ENCODE measurements at places on chromosomes 6 and 20.

DNA sequence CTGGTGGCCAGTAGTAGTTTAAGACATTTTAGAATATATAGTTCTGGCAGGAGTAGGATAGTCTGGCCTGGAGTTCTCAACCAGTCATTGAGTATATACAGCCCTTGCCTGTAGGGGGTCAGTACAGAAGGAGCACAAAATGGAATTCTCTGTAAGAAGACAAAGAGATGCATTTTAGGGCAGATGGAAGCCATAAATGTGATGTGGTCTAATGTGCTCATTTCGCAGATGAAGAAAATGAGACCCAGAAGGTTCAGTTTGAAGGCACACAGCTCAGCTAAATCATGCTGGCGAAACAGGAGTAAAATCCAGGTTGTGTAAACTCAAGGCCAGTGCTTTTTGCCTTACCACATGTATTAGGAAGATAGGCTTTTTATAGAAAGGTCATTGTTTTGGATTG lies 29.6 kb downstream of the QKI start:
- DNase-seq, result no peak

GRCh38 chr6:148261470-148261869 lies 81.2 kb upstream of the SASH1 start:
- no peak for DNase-seq

DNA sequence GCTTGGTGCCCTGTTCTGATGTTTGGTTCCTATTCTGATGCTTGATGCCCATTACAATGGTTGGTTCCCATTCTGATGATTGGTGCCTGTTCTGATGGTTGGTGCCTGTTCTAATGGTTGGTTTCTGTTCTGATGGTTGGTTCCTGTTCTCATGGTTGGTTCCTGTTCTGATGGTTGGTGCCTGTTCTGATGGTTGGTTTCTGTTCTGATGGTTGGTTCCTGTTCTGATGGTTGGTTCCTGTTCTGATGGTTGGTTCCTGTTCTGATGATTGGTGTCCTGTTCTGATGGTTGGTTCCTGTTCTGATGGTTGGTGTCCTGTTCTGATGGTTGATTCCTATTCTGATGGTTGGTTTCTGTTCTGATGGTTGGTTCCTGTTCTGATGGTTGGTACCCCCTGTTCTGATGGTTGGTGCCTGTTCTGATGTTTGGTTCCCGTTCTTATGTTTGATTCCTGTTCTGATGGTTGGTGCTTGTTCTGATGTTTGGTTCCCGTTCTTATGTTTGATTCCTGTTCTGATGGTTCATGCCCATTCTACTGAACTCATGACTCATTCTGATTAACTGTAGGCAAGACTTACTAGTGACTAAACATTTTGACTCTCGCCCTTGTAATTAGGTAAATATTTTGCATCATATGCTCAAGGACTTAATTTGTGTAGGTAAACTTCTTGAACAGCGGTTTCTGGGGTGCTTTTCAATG lies 146.2 kb downstream of the DLL1 start:
- no peak for DNase-seq

GRCh38 chr6:7545316-7546019 lies 4.0 kb downstream of the DSP start:
- peak; percentile 3 for DNase-seq

GRCh38 chr20:44776980-44777379 lies 31.3 kb downstream of the KCNK15 start:
- DNase-seq, result peak; percentile 19

DNA sequence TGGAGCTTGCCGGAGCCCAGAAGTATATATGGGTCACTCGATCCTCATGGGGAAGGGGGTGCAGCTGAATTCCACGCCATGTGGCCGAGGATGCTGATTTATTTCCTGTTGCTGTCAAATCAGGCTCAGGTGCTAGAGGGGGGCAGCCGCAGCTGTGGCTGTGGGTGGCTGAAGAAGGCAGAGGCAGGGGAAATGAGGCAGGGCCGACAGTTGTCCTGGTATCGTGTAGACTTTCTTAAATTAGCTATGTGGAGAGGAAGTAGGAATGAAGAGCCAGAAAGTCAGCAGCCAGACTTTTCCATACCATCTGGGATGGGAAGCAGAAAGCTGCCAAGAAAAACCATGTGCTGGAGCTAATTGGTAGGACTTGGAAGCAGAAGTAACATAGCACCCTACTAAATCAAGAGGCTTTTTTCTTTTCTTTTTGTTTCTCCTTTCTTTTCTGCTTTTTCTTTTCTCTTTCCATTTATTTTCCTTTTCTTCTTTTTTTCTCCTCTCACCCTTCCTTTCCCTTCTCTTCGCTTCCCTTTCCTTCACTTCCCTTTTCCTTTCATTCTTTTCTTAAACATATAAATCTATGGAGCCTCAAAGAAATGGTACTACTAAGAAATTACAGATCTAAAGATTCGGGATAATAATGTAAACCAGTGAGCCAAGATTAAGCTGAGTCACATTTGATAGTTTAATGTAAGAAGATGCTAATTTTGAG lies 90.6 kb upstream of the CD83 start:
- DNase-seq, result no peak

- DNase-seq, result no peak
Observed at GRCh38 chr20:22052025-22052650, 346.7 kb downstream of the PAX1 start.

All from amniotic epithelial cell (primary cell).